ENCODE measurements at places on chromosomes 3 and 15. TPM values are rescaled to one million over a fixed set of nuclear protein-coding genes. Genes with fewer than 3 reads are reported as not detected.
A peak's percentile ranks its signal among the peaks of the same experiment; 100 is the strongest.

GRCh38 chr3:17243621-17244020 lies 358.9 kb downstream of the PLCL2 start:
- H3K27me3 ChIP-seq = no peaks in the 10 kb centered on the region
- H3K4me1 ChIP-seq = no peaks in the 10 kb centered on the region
- no peak for DNase-seq
- no peaks in the 10 kb centered on the region for H3K36me3 ChIP-seq

- H3K27ac ChIP-seq = peak overlapping the region; percentile 12
- no peaks in the 10 kb centered on the region for H3K4me1 ChIP-seq
- H3K36me3 ChIP-seq = no peaks in the 10 kb centered on the region
- H3K4me3 ChIP-seq = no peak overlapping the region
- H3K27me3 ChIP-seq = no peaks in the 10 kb centered on the region
Observed at GRCh38 chr15:74384881-74385643, 17.6 kb upstream of the CYP11A1 start.

GRCh38 chr3:11567516-11568467 lies 75.9 kb downstream of the VGLL4 start:
- H3K4me3 ChIP-seq = peak overlapping the region; percentile 17
- H3K27ac ChIP-seq = peak overlapping the region; percentile 96

GRCh38 chr3:23761440-23761896 lies 44.3 kb upstream of the UBE2E1 start:
- no peak for DNase-seq
- H3K36me3 ChIP-seq = no peaks in the 10 kb centered on the region
- no peaks in the 10 kb centered on the region for H3K27me3 ChIP-seq
- H3K4me3 ChIP-seq = no peak overlapping the region

DNA sequence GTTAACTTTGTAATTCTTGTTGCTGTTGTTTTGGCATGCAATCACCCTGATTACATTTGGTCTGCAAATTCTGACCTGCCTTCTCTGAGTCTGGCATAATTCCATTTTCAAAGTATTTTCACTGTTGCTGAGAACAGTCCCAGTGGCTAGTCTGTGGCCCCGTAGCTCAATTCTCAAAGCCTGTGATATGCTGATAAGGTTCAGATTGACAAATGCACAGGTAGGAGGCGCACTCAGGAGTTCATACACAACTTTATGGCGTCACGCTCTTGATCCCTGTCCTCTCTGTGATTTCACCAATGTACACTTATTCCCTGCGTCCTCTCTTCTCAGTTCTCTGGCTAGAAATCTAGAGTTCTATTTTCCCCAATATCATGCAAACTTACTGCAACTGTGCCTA lies 376.6 kb upstream of the SLCO3A1 start:
- no peak overlapping the region for H3K4me3 ChIP-seq
- H3K27ac ChIP-seq = no peak overlapping the region
- no peaks in the 10 kb centered on the region for H3K36me3 ChIP-seq
- no peak for DNase-seq
- H3K27me3 ChIP-seq = no peaks in the 10 kb centered on the region

- no peak overlapping the region for H3K27ac ChIP-seq
- H3K4me1 ChIP-seq = peaks cover 8% of the 10 kb centered on the region
- H3K36me3 ChIP-seq = no peaks in the 10 kb centered on the region
- H3K4me3 ChIP-seq = no peak overlapping the region
- DNase-seq = no peak
Observed at GRCh38 chr3:157585386-157585785, 82.2 kb upstream of the VEPH1 start.

DNA sequence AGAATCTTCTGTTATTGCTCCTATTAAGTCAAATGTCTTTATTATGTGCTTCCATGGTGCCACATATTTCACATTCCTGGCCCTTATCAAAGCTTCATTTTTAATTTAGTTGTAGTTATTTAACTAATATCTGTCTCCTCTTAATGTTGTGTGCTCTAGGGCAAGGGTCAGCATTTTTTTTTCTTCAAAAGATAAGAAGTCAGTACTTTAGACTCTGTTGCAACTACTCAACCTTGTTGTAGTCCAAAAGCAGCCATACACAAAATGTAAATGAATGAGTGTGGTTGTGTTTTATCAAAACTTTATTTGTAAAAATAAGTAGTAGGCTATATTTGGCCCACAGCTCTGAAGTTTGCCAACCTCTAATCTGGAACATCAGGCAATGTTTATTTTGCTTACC lies 394.7 kb upstream of the CBLB start:
- no peaks in the 10 kb centered on the region for H3K36me3 ChIP-seq
- H3K27ac ChIP-seq = no peak overlapping the region
- no peak for DNase-seq
- H3K4me3 ChIP-seq = no peak overlapping the region
- no peaks in the 10 kb centered on the region for H3K27me3 ChIP-seq

DNA sequence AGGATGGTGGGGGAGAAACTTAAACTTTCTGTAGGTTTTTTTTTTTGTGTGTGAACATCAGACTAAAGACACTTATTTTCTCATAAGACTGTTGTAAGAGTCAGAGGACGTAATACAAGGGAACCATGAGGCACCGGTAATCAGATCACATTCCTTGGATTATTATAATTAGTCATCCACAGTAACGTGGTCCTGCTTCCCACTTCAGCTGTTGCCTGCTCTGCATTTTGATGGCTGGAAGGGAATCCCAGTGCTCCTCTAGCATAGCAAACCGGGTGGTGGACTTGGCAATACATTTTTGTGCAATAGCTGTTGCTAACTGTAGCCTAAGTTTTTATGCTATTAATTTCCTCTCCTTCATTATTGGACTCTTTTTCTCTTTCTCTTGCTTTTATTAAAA lies 294.8 kb downstream of the NR2F2 start:
- no peaks in the 10 kb centered on the region for H3K36me3 ChIP-seq
- no peak overlapping the region for H3K4me3 ChIP-seq
- H3K4me1 ChIP-seq = peaks cover 7% of the 10 kb centered on the region
- H3K27me3 ChIP-seq = no peaks in the 10 kb centered on the region
- DNase-seq = no peak
- no peak overlapping the region for H3K27ac ChIP-seq

DNA sequence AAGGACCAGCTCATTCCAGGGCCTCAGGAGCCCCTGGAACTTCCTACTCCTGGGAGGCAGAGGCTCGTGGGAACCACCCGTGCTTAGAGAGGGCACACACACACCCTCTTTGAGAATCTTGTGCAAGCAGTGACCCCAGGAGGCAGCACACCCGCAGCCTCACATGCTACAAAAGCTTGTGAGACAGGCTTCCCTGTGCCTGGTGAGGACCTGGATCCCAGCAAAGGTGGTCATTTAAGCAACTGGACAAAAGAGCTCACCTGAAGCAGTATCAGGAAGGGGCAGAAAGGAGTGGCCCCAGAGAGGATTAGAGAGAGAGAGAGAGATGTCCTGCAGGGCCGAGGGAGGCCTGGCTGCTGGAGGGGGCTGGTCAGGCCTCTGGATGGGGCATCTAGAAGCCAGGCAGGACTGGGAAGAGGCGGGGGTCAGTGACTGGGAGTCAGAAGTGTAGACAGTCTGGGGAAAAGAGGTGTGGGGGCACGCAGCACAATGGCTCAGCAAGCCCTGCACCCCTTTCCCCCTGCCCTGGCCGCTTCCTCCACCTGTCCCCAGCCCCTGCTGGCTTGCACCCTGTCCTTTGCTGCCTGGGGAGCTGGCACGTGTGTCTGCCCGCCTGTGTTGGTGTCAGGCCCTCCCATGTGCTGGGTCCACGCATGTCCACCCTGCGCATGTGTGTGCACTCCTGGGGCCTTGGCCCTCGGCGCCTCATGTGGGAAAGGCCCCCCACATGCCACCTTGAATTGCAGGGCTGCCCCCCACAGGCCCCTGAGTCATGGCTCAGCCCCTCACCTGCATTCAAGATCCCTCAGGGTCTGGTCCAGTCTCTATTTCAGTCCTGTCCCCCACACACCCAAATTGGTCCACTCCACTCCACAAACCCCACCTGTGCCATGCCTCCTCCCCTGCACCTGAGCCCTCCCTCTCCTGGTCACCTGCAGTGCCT lies 36.9 kb downstream of the TSPAN3 start:
- no peak overlapping the region for H3K4me3 ChIP-seq
- H3K27ac ChIP-seq = no peak overlapping the region

DNA sequence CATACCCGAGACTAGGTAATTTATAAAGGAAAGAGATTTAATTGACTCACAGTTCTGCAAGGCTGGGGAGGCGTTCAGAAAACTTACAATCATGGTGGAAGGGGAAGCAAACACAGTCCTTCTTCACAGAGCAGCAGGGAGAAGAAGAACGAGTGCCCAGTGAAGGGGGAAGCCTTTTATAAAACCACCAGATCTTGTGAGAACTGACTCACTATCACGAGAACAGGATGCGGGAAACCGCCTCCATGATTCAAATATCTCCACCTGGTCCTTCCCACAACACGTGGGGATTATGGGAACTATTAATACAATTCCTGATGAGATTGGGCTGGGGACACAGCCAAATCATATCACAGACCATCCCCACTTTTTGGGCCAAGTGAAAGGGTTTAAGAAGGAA lies 58.8 kb upstream of the CTXND1 start:
- DNase-seq = no peak
- H3K27ac ChIP-seq = no peak overlapping the region
- no peaks in the 10 kb centered on the region for H3K27me3 ChIP-seq
- H3K36me3 ChIP-seq = no peaks in the 10 kb centered on the region

DNA sequence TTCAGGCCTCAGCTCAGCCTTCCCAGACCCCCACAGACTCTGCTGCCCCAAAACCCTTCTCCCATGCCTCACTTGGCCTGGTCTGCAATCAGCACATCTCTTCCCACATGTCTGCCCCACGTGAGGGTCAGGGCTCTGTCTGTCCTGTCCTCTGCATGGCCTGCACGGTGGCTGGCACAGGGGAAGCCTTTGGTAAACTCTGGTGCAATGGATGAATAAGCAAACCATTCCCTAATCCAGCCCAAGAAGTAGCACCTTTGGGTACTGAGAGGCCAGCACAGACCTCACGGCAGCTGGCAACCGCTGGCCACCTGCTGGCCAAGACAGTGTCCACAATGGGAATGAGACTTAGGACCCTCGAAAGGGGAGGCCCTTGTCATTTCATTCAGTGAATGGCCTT lies 27.7 kb downstream of the ABTB1 start:
- DNase-seq = no peak
- no peaks in the 10 kb centered on the region for H3K27me3 ChIP-seq
- H3K27ac ChIP-seq = peak overlapping the region; percentile 61
- no peaks in the 10 kb centered on the region for H3K36me3 ChIP-seq
- H3K4me1 ChIP-seq = peaks cover 49% of the 10 kb centered on the region

DNA sequence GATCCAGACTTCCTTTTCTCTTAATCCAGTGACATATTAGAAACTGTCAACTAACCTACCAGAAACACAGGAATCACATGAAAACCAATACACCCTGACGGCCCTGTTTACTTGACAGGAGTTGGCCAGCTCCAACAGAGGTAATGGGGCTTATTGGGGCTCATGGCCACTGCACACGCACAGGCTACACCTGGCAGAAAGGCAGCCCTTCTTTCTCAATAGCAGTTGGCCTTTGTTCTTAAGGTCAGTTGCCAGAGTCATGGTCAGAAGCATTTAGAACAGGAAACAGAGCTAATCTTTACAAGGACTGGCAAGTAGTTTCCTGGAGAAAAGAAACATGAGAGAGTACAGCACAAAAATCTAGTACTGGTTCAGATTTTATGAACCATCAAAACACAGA lies 181.8 kb downstream of the MAGI1 start:
- no peak overlapping the region for H3K27ac ChIP-seq
- peaks cover 7% of the 10 kb centered on the region for H3K4me1 ChIP-seq
- H3K36me3 ChIP-seq = no peaks in the 10 kb centered on the region
- no peak overlapping the region for H3K4me3 ChIP-seq
- H3K27me3 ChIP-seq = no peaks in the 10 kb centered on the region

GOLGA6L7 gene
- total RNA-seq = not detected

CRYGS gene
- not detected for total RNA-seq

GPR176 gene
- total RNA-seq = 5.4 TPM

IMPG2 gene
- total RNA-seq = 0.25 TPM

GOLGA6L4 gene
- 5.9 TPM for total RNA-seq

GPR156 gene
- total RNA-seq = not detected

UBAP1L gene
- 5.4 TPM for total RNA-seq

Data from vagina (tissue), 2 donors.